Mucosa of gallbladder (tissue), 1 donor: ENCODE measurements at places on chromosomes 3 and 15. TPM values are rescaled to one million over a fixed set of nuclear protein-coding genes. Genes with fewer than 3 reads are reported as not detected.

GRCh38 chr3:154273381-154273780, 50.9 kb downstream of the DHX36 start:
- no peak for DNase-seq

The SERINC4 gene
- total RNA-seq = 0.23 TPM

DNA sequence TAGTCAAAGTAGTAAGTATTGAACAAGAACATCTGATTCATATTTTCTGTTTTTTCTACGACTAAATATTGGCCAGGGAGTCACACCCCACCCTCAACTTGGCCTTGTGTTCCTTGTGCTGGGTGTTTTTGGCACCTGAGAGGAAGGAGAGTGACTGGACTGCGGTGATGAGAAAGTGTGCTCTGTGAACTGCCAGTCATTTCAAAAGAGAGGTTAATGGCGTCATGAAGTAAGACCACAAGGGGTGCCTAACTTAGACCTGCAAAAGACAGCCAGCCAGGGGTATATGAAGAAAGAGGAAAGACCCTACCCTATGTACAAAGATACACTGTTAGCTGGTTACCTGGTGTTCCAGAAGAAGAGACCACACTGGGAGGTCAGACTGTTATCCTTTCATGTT, 58.4 kb upstream of the COL8A1 start:
- DNase-seq = no peak

- DNase-seq = no peak
Measured at GRCh38 chr3:99620976-99621375, 17.4 kb upstream of the COL8A1 start.

The SUSD5 gene
- 7.8 TPM for total RNA-seq

- DNase-seq = no peak
Measured at GRCh38 chr3:140724856-140725812, 47.3 kb downstream of the TRIM42 start.

DNA sequence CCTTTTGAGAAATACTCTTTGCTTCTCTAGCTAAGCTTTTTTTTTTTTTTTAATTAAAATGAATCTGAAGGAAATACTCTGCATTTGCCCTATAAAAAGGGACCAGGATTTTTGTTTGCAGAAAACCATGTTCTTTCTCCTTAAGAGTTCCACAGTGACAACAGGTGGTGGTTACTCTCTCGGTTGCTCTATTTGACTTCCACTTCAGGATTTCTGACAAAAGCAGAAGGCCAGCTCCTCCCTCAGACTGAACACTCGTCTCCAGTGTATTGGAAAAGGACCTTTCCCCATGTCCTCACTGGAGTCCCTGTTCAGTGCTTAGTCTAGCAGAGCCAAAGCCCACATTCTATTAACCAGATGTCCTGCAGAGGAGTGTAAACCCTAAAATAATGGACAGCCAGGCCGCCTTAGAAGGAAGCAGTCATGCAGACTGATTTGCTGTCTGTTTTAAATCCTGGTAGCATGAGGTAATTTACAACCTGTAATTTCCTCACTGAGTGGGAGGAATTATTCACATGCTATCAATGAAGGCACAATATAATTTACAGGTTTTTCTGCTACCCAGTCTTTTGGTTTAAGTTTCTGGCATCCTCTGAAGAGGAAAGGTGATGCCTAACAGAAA, 599.3 kb downstream of the PYDC2 start:
- no peak for DNase-seq

The SLC28A1 gene
- total RNA-seq = 2.6 TPM

The PRSS50 gene
- total RNA-seq = 0.17 TPM

DNA sequence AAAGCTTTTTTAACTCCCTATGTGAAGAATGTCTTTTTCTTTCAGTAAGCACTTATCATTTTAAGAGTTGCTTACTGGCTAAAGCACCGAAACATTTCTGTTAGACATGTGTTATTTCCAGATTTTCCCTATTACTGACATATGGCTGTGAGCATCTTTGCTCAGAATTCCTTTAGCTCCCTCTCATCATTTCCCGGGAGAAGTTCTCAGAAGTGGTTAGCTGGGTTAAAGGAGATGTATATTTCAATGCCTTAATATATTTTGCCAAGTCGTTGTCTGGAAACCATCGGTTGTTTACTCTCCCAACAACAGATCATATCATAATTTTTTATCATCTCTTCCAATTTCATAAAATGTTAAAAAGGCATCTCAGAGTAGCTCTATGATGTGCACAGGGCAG, 396.5 kb downstream of the OCA2 start:
- no peak for DNase-seq

The GABRA5 gene
- total RNA-seq = 0.12 TPM

The DLL4 gene
- 7.2 TPM for total RNA-seq

The ALDH1A3 gene
- 2.1 TPM for total RNA-seq

DNA sequence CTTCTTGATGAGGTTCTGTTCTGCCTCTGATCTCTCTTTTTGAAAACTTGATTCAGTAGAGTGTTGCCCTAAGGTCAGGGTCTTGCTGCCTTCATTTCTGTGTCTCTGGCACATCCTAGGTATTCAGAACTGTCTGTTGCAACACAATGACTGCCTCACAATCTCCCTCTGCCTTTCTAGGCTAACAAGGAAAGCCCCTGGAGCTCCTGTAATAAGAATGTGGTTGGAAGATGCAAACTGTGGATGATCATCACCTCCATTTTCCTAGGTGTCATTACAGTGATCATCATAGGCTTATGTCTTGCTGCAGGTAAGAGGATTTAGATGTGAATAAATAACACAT, 7.0 kb downstream of the C3orf52 start:
- no peak for DNase-seq

GRCh38 chr3:152121270-152121636, 147.5 kb upstream of the MBNL1 start:
- DNase-seq = no peak

The TEX55 gene
- total RNA-seq = not detected

GRCh38 chr15:50163719-50164410, 18.1 kb upstream of the SLC27A2 start:
- DNase-seq = no peak

- DNase-seq = no peak
Measured at GRCh38 chr3:151426341-151426657, 34.6 kb downstream of the IGSF10 start.

The IL20RB gene
- 0.66 TPM for total RNA-seq

DNA sequence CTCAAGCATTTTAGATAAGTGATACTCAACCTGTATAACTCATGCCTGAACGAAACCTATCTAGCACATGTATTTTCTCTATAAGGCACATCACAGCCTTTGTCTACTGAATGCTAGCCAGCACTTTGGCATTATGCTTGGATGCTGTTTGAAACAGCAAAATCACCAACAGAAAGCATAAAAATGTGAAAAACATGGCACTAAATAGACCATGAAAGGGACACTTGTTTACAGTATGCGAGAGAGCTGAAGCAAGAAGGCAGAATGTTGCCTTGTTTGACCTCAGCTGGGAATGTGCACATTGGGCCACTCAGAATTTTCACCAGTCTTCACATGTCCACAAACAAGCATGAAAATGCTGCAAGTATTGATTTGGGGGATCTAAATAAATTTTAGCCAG, 59.5 kb downstream of the MINDY2 start:
- DNase-seq = no peak

GRCh38 chr3:85007195-85008094, 48.7 kb downstream of the CADM2 start:
- no peak for DNase-seq

The TF gene
- 22.7 TPM for total RNA-seq

GRCh38 chr3:129694228-129694627, 87.8 kb upstream of the PLXND1 start:
- no peak for DNase-seq

The POLQ gene
- 0.37 TPM for total RNA-seq

The DAPK2 gene
- 5.6 TPM for total RNA-seq

DNA sequence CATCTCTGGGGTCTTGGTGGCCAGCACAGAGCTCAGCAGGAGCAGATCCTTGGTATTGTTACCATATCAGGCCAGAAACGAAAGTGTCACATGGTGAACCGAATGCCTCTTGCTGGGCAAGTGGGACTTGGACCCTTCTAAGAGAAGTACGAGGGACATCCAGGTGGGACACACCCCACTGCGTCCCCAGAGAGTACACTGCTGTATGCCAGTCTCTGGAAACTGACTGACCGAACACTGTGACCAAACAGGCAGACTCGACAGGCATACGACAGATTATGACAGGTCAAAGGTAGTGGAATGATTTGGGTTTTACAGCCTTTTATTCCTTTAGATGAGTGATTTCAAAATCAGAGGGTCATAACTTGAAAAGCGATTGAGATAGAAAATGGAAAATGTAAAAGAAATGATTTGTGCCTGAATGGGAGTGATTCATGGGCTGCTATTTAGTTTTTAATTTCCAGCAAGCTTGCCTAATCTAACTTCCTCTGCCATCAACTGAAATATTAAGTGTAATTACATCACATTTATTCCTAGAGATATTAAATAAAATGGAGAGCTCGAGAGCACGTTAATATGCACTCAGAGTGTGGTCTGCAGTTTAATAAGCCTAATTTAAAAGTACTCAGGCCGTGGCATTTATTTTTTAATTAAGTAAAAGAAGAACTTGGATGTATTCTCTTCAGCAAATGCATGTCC, 63.4 kb upstream of the CTXND1 start:
- DNase-seq = no peak

The ADGRG7 gene
- total RNA-seq = 2.0 TPM

The PLSCR2 gene
- total RNA-seq = 0.35 TPM

DNA sequence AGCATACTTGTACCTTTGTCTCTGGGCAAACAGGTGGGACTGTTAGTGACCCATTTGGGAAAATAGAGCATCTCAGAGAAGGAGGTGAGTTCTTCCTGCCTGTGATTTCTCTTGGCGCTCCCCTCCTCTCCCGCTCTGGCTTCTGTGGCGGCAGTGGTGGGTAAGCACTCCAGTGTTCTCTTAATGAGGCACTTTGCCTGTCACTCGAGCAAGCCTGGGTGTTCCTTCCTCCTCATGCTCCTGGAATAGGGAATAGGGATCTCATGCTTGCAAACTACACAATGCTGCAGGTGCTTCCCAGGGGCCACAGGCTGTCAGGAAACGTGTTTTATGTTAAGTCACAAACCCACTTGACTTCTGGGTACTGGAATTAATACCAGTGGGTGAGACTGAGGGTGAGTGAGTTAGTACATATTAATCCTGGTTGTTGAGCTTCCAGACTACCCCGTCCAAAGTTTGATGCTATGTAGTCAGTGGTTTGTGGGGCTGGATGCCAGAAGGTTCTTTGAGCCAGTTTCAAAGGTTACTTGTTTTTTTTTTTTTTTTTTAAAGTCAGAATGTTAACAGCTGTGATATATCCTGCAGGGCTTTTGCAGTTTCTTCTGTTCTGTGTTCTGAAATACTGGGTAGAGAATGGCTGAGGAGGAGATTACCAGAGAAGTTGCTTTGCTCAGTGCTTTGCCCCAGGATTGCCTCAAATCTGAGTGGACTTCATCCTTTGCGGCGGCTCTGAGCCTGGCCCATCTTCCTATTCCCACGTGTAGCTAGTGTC, 30.5 kb downstream of the EDEM1 start:
- DNase-seq = peak; percentile 45

- DNase-seq = no peak
Measured at GRCh38 chr3:53287131-53287629, 31.4 kb upstream of the TKT start.

DNA sequence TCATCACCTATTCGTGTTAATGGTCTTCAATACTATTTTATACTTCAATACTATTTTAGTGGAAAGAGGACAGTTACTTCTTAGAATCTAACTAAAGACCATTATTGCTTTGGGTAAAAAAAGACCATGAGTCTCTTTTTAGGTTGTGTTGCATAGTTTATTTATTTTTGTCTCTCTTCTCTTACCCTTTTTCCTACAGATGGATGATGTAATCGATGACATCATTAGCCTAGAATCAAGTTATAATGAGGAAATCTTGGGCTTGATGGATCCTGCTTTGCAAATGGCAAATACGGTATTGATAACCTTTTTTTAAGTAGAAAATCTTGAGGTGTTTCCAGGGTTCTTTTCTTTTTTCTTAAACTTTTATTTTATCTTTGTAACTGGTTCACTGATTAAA, 58.5 kb upstream of the SAMMSON start:
- no peak for DNase-seq
